ENCODE measurements at places on chromosomes 11 and 22. TPM values are rescaled to one million over a fixed set of nuclear protein-coding genes. Genes with fewer than 3 reads are reported as not detected.

- no peak for DNase-seq
These were observed 210.8 kb downstream of the CEP164 start for GRCh38 chr11:117538263-117539135.

DNA sequence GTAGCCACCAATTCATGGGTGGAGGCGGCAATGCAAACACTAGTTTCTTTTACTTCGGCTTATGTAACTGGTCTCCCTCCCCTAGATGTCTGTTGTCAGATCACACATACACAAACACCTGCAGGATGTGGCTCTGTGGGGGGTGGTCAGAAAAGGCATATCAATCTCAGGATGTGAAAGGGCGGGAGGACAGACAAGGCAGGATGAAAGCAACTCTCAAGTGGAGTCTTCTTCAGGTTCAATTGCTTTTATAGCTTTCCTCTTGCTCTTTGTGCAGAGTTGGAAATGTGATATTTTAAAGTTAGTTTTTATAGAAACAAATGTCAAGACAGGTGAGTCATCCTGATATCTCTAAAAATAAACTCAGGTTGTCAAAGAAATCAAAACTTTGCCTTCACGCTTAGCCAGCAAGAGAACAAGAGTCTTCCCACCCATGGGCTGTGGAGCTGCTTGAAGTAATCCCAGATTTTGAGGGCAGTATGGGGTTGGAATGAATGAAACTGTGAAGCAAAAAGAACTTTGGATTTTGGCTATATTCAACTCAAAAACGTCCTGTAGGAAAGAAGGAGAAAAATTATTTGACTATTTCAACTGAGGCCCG is 423.4 kb downstream of the GUCY1A2 start:
- no peak for DNase-seq

OR2D2 gene
- not detected for total RNA-seq

DNA sequence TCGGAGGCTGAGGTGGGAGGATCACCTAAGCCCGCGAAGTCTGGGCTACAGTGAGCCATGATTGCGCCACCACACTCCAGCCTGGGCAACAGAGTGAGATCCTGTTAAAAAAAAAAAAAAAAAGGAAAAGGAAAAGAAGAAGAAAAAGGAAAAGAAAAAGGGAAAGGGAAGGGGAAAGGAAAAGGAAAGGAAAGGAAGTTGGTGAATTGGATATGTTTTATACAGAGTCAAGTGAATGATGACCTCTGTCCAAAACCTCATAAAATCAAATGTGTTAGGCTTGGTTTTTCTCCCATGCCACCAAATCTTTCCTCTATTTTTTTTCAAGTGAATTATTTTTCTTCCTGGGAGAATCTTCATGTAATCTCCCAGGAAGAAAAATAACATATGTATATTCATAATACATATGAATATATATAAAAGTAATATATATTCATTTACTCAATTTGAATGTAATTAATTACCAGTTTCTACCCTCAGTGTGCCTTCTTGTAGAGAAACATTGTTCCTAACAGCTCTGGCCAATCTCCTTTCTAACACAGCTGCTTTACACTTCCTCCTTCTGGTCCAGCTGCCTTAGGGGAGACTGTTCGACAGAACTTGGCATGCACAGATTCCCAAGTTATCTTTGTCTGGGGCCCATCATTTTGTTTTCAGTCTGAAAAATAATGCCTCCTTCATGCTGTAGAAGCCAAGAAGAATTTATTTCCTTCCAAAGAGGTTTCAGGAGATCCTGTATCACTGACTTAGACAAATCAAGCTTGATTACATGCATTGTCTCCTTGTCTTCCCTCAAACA is 111.9 kb downstream of the CCDC34 start:
- no peak for DNase-seq

POTEH gene
- total RNA-seq, result 0.27 TPM

Measured in HT1080 (cell line).